Epithelial cell of esophagus (primary cell): ENCODE measurements at places on chromosomes 13 and 19.

DNA sequence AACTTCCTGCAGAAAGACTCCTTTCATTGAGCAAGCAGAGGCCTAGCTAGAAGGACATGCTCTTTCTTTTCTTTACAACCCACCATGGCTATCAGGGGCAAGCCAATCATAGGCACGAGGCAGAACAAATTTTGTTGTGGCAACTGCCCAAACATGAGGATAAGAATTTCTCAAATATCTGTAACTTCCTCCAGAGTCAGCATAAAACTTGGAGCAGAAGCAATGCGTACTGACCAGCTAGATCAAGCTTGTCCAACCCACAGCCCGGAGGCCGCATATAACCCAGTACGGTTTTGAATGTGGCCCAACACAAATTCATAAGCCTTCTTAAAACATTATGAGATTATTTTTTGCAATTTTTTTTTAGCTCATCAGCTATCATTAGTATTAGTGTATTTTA is 87.0 kb upstream of the SOX21 start:
- DNase-seq: no peak

DNA sequence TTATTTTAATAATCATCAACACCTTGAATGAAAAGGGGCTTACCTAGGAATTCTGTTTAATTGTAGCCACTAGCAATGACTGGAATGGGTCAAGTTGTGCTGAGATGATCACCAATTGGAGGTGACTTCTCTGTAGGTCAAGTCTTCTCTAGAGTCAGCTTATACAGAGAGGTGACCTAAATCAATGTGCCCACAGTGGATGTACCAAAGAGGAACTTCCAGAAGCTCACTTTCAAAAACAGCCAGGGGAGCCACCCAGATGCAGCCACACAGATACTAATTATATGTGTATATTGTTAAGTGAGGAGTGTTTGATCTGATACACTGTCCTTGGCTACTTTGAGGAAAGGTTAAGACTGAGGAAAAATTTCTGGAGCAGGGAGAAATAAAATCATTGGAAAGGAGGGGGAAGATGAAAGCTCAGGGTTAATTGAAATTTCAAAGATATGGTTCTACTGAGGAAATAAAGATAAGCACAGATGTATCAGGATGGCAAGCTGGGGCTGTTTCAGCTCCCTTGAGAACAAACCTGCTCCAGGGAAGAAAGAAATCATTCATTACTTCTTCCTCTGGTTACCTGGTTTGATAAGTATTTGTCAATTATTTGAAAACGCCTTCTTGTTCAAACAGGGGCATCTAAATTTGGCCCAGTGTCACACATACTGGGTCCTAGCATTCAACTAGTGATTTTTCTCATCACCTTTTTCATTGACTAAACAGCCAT is 5.1 kb downstream of the GPR183 start:
- no peak for DNase-seq

DNA sequence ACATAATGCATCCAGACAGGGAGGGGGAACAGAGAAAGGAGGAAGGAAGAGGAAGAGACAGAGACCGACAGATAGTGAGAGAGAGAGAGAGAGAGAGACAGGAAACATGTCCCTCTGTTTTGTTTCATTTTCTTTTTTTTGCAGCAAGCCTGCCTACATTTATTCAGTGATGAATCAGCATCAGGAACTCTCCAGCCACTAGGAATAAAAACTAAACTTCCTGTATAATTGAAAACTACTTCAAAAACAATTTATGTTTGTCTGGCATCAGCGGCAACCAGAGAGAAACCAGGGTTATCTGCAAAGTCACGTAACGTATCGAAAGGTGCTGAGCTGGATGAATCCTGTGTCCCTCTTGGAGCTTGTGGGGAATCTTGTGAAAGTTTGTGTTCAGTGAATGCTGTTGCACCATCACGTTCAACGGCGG is 148.6 kb upstream of the SOX21 start:
- peak; percentile 15 for DNase-seq

- no peak for DNase-seq
Measured at GRCh38 chr13:111210091-111210490, 95.0 kb downstream of the ARHGEF7 start.

- DNase-seq: peak; percentile 89
Measured at GRCh38 chr13:39836038-39836437, 180.6 kb downstream of the COG6 start.

- DNase-seq: no peak
Measured at GRCh38 chr13:99220199-99220935, 19.7 kb downstream of the UBAC2 start.

GRCh38 chr19:35533201-35533821 is at the start of gene GAPDHS:
TSS of gene GAPDHS (plus strand) at chr19:35533456. CDS start at chr19:35533528, 72 bp downstream.
- no peak for DNase-seq
